Dorsolateral prefrontal cortex (tissue), 122 donors: ENCODE measurements at places on chromosomes 5 and 9. TPM values are rescaled to one million over a fixed set of nuclear protein-coding genes. Genes with fewer than 3 reads are reported as not detected.

The GMCL2 gene
- not detected for total RNA-seq

The SPAG8 gene
- 7.0 TPM for total RNA-seq

The ITGA1 gene
- total RNA-seq, result 12.1 TPM

The PLK2 gene
- total RNA-seq, result 133 TPM

The MAMDC2 gene
- 4.9 TPM for total RNA-seq

The PKD2L2 gene
- not detected for total RNA-seq

The PROB1 gene
- 2.8 TPM for total RNA-seq

The ESM1 gene
- not detected for total RNA-seq

The BTNL3 gene
- not detected for total RNA-seq

The RASEF gene
- 1.3 TPM for total RNA-seq

The ZFP37 gene
- 9.6 TPM for total RNA-seq

The PLPP7 gene
- total RNA-seq, result 24.0 TPM

The ANKRD33B gene
- 29.4 TPM for total RNA-seq
